NAMALWA (cell line): ENCODE measurements at places on chromosomes 3 and 15.

GRCh38 chr3:133987948-133988484 lies 41.7 kb downstream of the SLCO2A1 start:
- DNase-seq = no peak

- no peak for DNase-seq
These were observed 6.8 kb downstream of the PLSCR1 start for GRCh38 chr3:146537603-146538002.

- peak; percentile 96 for DNase-seq
These were observed 12.6 kb downstream of the PLCL2 start for GRCh38 chr3:16897254-16897926.

DNA sequence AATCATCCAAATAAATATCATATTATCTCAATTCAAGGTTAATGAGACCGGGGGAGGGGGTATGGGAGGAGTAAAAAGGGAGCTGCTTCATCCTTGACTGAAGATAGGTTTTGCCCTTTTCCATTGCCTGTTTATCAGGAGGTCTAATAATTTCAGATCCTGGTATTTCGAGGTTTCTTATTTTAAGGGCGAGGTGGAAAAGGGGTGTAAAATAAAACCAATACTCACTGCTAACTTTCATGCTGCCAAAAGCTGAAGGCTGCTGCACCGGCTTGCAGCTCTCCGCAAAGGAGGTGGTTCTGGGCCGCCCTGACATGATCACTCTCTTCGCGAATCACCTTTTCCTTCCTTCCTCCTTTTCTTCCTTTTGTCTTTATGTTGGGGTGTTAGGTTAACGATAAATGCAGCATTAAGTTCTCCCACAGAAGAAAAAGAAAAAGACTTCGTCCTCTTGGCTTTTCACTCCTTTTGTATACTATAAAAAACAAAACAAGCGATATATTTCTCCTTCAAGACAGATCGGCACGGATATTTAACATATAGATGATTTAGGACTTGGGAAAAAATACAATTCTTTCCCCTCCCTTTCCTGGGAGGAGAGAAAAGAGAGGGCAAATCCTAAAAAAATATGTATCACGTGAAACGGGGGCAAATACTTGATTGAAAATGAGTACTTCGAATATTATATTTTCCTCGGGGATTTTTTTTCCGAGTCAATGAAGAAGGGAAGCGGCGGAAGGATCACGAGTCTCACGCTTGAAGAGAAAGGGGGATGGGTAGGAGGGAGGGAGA lies 932 bp downstream of the GSK3B start:
- DNase-seq = peak; percentile 57

- no peak for DNase-seq
These were observed 180.4 kb downstream of the SMAD6 start for GRCh38 chr15:66882251-66883020.

DNA sequence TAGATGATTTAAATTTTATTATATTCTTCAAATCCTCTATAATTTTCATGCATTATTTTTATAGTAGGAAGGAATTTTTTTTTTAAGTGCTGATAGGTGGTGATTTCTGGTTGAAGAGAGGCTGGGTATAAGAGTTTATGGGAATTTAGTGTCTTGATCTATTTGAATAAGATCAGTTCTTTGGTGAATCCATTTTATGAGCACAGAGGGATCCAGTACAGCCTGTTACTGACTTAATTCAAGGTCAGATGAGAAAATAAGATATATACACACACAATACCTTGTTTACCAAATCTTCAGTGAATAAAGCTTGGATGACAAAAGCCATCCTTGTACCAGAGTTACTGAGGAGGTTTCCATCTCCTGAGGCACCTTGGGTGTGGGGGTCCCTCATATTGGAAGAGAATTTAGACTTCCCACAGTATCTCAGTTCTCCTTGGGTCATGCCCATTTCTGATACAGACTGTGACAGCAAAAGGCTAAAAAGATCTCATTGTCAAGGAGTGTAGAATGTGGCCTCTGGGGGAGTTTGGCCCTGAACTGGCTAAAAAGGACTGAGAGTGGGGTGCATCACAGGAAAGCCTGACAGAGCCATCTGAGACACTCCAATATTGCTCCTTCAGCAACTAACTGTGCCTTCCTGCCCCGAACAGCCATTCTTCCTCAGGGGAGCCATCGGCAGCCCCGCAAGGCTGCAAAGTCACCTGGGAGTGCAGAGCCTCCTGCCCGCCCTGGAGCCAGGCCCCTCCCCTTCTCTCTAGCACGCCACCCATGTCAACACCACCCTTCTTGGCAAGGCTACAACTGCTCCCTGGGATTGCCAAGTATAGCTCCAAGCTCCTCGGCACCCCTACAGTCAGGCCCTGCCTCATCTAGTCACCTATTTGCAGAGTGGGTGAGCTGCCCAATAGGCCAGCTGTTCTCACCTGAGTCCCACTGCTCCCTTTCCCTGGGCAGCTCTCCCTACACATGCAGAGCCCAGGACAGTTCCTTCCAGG lies 43.1 kb upstream of the HACD2 start:
- DNase-seq = no peak

GRCh38 chr15:47736143-47736786 lies 19.0 kb downstream of the SEMA6D start:
- DNase-seq = no peak

DNA sequence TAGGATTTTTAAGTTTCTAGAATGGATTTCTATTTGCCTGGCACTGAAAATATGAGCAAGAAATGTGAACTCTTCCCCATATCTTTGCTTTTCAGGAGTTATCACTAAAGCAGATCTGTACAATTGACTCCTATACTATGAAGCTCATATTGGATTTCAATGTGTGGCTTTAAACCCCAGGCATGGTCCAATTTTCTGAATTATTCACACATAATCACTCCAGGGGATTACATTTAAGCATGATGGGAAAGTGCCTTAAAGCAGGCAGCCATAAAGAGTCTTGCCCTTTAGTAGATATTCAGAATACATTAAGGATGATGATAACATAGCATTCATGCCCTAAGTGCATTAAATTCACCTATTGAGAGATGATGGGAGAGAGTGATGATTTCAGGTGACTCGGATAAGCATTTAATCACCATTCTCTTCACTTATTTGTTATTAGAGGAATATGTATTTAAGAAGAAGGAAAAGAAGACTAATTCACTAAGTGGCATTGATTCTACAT lies 331.8 kb upstream of the ROBO1 start:
- DNase-seq = no peak

DNA sequence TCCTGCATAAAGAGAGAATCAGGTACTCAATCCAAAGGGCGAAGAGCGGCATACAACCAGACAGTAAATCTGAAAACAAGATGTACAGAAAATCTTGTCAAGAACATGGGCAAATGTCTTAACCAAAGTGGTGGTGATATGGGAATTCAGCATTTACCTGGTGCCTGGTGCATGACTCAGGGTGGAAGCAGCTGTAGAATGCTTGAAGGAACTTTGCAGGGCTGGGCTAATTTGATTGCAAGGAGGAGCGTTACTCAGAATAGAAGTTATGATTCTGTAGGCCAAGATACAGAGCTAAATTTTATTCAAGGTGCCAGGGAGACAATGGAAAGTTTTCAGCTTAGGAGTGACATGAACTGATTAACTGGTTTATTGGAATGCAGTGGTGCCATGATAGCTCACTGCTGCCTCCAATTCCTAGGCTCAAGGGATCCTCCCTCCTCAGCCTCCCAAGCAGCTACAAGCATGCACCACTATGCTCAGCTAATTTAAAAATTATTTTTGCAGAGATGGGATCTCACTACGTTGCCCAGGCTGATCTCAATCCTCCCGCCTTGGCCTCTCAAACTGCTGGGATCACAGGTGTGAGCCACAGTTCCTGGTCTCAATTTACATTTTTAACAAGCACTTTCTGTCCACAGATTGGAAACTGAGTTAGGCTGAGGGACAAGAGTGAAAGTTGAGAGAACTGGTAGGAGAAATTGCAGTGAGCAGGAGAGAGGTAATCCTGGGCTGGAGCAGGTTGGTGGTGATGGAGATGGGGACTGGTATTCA lies 91.5 kb upstream of the TBC1D5 start:
- no peak for DNase-seq

DNA sequence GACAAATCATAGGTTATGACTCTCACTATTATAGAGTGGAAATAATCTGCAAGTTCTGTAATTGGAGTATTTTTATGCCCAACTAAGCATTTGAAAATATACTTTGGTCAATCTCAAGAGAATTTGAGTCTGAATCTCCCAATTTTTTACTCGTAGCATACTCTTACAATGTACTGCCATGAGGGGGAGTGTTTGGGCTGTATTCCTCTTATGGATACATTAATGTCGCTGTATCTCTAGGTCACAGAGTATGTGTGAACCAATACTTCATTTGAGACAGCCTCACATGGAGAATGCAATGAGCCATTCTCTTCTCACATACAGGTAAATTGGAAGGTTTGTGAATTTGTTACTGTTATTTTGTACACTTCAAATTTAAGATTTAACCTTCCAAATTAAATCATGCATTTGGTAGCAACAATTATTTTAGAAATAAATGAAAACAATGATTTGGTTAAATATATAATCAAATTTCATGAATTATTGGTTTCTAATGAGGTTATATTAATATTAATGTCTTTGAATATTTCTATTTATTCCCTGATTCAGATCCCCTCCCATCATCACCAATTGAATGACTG lies 5.5 kb upstream of the CD200 start:
- peak; percentile 84 for DNase-seq

GRCh38 chr15:64690578-64691296 lies 84.7 kb downstream of the RBPMS2 start:
- peak; percentile 35 for DNase-seq

- DNase-seq = no peak
These were observed 50.3 kb upstream of the ACAN start for GRCh38 chr15:88752951-88753350.

- peak; percentile 87 for DNase-seq
These were observed 199.3 kb upstream of the BCL6 start for GRCh38 chr3:187944390-187945179.

DNA sequence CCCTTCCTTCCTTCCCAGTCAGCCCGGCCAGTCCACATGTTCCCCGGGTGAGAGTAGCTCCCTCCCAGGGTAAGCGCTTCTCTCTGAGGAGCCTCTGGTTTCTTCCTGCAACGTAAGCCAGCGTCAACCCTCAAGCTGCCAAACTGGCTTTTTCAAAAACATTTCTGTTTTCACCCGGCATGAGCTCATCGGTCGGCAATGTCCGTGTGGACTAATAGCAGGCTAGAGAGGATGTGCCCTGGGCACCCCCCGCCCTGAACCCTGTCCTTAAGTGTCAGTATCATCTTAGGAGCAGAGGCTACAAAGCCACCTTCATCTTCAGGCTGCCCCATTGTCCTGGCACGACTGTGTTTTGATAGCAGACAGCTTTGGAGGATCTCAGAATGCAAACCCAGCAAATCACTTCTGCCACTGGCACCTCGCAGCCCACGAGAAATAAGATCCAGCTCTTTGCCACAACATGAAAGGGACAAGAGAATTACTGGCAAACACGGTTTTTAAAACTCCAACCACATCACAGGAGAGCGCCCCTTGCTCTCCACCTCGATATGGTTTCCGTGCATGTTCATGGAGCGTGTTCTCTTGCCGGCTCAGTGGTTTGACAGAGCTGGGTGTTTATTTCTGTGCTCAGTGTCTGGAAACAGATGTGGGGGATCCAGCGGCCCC lies 9.9 kb downstream of the ALDH1A3 start:
- DNase-seq = no peak

- peak; percentile 50 for DNase-seq
These were observed 4.0 kb downstream of the LAMP3 start for GRCh38 chr3:183158551-183159006.

GRCh38 chr15:41968701-41969100 lies 3.7 kb downstream of the EHD4 start:
- no peak for DNase-seq

DNA sequence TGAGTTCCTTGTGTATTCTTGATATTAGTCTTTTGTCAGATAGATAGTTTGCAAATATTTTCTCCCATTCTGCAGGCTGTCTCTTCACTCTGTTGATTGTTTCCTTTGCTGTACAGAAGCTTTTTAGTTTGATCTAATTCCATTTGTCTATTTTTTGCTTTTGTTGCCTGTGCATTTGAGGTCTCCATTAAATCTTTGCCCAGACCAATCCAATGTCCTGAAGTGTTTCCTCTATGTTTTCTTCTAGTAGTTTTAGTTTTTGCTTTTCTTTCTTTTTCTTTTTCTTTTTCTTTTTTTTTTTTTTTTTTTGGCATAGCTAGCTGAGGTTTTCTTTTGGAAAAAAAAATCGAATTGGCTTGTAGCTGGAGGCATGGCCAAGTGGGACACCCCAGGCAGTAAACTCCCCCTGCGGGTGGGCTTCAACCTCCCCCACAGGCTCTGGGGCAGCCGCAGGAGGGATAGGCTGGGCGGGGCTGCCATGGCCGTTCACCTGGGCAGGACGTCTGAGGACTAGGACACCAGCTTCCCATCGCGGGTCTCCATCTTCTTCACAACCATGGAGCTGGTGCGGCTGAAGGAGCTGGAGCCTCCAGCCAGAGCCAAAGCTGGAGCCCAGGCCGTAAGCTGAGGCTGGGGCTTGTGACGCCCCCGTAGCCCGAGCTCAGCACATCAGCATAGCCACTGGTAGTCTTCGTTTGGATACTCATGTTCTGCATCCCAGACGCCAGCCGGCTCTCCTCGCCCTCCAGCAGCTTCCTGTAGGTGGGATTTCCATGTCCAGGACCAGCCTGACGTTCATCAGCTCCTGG lies 16.2 kb upstream of the PSTPIP1 start:
- no peak for DNase-seq

DNA sequence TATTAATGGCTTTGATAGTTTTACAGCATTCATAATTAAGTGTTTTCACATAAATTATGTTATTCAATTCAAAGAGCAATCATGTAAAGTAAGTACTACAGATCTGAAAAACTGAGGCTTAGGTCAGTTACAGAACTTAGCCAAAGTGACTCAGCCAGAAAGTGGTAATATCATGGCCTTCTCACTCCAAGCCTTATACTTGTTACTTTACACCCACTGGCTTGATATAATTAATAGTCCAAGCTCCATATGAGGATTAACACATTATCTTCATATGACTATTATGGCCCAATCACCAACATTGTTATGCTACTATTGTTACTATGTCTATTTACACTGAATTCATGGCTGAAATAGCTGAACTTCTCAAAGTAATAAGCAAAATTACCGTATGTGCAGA lies 50.7 kb downstream of the TIGIT start:
- no peak for DNase-seq

GRCh38 chr3:65443739-65444446 lies 594.8 kb downstream of the MAGI1 start:
- DNase-seq = no peak

DNA sequence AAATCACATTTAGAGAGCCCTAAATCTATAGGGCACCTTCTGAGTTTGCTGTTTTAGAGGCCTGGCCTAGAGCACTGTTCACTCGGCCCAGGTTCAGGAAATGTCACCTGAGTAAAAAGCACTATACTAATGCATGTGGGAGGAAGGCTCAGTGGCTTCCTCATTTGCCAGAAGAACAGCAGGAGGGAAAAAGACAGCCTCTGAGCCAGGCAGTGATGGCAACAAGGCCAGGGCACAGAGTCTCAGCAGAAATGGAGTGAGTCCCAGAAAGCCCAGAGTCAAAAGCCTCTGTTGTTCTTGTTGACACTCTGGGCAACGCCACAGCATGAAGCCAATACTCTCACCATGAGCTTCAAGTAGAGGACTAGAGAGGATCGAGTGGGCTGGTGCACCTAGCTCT lies 25.9 kb downstream of the LTF start:
- DNase-seq = no peak

- no peak for DNase-seq
These were observed 179.6 kb upstream of the THRB start for GRCh38 chr3:24674261-24674660.
